Activated CD4-positive, alpha-beta T cell treated with anti-CD3 and anti-CD28 coated beads, Interleukin-2, amount 50 U/mL, for 24 hours (primary cell): ENCODE measurements at places on chromosomes 5 and 9.

- no peak for DNase-seq
Observed at GRCh38 chr9:133483611-133484010, 4.7 kb upstream of the SLC2A6 start.

DNA sequence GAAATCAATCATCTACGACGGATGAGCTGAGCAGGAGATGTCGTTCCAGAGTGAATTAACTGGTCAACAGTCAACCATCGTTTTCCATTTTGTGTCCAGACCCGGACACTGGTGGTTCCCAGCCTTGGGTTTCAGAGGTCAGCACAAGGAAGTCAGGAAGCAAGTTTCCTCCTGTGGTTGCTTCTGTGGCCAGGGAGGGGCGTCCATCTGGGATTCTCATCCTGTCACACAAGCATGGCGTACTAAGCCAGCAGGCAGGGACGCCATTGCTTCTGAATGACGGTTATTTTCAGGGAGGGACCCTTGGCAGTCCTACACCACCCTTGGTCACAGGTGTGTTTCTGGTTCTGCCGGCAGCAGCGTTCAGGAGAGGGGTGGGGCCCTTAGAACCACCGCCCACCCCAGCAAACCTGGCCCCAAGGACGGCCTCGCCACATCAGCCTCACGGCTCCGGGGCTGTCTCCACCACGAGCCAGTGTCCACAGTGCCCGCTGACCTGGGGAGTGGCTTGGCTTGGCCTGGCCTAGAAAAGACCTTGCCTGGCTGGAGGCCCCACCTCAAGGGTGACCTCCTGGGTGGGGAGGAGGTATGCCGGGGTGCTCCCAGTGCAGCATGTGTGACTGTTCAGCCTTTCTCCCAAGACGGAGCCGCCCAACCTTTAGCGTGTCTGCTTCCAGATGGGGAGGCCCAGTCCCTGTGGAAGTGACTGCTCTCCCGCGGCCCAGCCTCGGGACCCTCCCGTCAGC lies 25.2 kb downstream of the NDUFS6 start:
- DNase-seq = no peak

DNA sequence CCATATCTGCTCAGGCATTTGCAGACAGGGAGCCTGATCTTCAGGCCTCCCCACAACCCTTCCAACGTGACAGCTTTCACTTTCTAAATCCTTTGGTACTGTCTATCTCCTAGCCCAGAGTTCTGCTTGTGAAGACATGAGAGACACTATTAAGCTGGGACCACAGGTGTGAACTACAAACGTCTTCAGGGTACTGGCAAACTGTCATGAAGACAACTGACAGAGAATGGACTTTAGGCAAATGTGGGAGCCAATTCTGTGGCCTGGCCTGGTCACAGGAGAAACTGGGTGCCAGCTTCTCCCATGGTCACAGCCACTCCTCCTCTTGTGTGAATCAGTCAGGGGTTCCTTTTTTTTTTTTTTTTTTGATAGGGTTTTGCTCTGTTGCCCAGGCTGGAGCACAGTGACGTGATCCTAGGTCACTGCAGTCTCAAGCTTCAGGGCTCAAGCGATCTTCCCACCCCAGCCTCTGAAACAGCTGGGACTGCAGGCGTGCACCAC lies 10.4 kb downstream of the TRIM14 start:
- DNase-seq = no peak

DNA sequence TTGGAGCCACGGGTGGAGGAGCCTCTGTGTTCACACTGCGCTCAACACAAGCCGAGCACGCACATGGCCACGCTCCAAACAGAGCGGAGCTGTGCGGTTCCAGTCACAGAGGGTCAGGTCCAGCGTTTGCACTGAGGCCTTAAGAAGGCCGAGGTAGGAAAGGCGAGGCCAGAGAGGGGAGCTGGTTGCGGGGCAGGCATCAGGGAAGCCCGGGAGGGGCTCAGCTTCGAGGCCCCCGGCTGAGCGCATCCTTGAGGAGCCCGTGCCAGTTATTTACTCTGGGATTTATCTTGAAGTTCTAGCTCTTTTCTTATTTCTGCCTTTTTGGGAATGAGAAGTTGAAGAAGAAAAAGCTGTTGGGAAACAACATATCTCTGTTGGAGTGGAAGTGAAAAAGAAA lies 140.8 kb downstream of the IRX1 start:
- no peak for DNase-seq

DNA sequence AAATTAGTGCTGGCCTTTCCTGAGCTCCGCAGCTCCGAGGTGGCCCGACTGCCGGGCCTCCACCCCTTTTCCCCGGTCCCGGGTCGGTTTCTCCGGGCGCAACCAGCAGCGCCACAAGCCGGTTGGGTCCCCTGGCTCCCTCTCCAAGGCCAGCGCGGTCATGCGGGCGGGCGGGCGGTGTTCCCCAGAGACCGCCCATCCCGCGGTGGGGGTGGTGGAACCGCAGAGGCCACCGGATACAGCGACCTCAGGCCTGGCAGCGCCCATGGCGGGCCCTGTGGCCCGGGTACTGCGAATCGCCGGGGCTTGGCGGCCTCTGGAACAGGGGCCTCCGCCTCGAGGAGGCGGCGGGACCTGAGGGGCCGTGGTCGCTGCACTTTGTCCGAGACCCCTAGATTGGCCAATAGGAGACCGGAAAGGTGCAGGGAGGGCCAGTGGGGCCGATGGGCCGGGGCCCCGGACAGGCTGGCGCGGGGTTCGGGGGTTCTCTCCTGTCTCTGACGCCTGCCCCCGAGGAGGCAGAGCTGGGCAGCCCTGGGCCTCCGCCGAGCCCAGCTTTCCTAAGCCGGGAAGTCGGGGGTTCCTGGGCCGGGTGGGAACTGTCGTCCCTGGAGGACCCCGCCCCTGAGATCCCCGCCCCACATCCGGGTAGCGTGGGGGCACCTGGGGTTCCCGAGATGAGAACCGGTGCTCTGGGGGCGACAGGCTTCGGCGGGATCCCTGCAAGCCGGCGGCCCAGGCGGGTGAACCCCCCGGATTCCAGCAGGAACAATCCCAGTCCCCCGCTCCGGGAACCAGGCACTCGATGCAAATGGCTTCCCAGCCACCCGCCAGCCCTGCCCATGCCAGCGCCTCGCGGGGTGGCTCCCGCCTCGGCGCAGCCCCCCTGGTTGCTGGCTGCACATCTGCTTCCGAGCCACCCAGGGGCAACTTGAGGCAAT lies 293.9 kb downstream of the ZSWIM6 start:
- no peak for DNase-seq

DNA sequence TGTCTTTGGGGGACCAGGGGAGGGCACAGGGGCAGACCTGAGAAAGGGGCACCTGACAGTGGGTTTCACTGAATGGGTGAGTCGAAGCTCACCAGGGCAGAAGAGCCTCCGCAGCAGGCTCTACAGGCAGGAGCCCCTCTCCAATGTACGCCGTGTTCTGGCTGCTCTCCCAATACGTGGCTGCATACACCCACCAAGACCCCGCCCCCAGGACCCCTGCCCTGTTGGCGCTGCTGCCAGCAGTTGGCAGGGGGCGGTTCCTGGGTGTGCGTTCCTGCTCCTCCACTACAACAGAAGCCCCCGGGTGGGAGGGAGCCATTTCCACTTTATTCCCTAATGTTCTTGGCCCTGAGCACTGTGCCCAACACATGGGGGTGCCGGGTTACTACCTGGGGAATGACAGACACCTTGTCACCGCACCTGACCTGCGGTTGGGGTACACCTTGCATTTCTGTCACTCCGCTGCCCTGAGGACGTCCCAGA lies 30.3 kb downstream of the SARDH start:
- no peak for DNase-seq

DNA sequence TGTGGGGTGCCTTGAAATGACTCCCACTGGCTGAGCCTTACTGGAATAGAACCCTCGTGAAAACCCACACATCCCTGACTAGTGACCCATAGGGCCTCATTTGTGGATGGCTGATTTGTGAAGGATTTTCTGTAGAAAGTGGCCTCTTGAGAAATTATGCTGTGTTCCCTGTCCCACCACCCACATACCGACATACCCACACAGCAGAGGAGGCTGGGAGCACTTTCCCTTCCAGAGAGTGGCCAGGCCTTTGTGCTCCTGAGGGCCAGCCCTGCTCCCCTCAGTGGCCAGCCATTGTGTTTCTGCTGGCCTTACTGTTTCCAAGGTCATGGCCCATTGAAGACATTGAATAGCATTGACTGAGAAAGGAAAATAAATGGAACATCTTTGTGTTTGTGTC lies 29.6 kb downstream of the IL9 start:
- DNase-seq = no peak
